Mesothelial cell of epicardium (in vitro differentiated cells): ENCODE measurements at places on chromosomes 2 and 18.

DNA sequence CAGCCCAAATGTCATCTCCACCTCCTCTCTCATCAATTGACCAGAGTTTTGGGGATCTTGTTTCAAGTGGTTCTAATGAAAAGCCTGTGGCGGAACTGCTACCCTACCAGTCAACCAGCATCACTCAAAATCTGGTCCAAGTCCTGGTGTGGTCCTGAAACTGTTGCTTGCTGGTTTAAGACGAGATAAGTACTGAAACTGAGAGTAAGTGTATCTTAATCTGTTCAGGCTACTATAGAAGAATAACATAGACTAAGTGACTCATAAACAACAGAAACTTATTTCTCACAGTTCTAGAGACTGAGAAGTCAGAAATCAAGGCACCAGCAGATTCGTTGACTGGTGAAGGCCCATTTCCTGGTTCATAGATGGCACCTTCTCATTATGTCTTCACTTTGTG, 879 bp upstream of the GALNT5 start:
- DNase-seq = no peak

DNA sequence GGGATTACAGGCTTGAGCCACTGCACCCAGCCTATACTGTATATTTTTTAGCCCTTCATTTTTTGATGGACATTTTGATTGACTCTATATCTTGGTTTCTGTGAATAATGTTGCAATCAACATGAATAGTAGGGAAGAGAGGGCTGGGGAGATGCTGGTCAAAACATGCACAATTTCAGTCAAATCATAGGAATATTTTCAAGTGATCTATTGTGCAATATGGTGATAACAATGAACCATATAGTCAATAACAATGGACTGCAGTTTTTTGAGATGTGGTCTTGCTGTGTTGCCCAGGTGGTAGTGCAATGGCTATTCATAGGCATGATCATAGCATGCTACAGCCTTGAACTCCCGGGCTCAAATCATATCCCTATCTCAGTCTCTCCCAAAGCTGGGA, 264.7 kb upstream of the TMEFF2 start:
- no peak for DNase-seq

DNA sequence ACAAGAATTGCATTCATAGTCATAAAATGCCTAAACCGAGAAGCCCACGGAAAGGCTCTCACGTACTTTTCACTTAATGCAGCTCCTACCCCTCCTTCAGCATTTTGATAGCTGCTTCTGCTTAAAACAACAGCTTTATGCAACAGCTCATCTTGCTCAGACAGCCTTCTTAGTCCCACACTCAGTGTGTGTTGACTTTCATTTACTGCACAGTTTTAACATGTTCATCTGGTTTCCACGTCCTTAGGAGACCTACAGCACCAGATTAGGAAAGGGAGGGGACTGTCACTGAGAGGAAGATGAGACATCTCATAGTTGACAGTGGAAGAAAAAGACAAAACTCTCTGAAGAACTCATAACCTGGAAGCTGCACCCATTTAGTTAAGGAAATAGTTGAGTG, 435.4 kb downstream of the SETBP1 start:
- no peak for DNase-seq

GRCh38 chr18:52363861-52364260, 23.9 kb downstream of the DCC start:
- DNase-seq = no peak

GRCh38 chr18:76491776-76492668, 3.0 kb downstream of the ZNF516 start:
- peak; percentile 64 for DNase-seq
